ENCODE measurements at places on chromosomes 11 and 22.

- DNase-seq, result no peak
These were observed 139.8 kb downstream of the GRIK4 start for GRCh38 chr11:120651396-120651795.

GRCh38 chr11:41222236-41222635, 237.2 kb downstream of the LRRC4C start:
- DNase-seq, result no peak

DNA sequence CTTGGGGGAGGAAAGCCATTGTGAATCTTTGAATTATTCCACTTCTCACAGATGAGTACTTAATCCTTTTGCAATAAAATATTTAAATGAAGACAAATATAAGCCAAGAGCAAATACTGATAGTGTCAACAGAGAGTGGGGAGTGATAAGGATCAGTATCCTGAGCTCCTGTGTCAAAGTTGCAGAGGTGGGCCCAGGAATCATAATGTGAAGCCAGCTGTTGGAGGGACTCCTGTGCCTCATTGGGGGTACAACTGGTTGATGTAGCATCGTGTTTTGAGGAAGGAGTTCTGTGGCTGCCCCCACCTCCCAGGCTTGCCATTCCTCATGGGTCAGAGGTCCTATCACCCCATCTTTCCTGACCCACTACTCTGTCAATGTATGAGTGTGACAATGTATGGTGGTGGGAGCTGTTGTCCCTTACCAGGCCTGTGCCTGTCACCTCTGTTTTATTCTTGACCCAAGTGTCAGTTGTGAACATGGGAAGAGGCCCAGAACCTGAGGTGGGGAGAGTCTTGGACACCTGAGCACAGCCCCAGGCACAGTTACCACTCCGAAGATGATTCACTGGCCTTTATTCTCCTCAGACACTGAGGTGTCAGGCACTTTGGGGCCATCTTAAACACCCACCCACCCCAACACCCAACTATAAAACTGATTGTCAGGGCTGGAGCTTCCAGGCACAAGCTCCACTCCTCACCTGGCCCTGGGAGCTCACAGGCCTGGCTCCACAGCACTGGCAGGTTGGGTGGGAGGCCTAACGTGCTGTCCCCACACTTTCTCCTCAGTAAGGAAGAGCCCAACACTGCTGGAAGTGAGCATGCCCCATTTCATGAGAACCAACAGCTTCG, 38.4 kb downstream of the KCNQ1OT1 start:
- no peak for DNase-seq

GRCh38 chr11:31974366-31975136, 116.3 kb upstream of the RCN1 start:
- peak; percentile 73 for DNase-seq

- no peak for DNase-seq
These were observed 5.9 kb downstream of the ASCL2 start for GRCh38 chr11:2264366-2265053.

DNA sequence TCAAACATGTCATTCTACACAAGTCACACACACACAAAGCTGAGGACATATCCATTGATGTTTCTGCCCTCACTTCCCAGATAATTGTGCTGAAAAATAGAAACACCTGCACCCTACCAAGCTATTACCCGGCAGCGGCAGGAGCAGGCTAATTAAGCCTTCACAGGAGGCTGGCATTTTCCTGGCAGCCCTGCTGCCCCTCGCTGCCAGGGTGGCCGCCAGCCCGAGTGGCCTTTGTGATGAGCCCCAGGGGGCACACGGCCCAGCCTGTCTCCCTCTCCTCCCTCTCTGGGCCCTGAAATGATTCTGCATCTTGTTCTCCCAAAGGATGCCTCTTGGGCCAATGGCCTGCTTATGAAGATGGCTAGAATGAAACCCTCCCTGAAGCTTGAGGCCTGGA, 76.2 kb upstream of the TP53I11 start:
- no peak for DNase-seq

DNA sequence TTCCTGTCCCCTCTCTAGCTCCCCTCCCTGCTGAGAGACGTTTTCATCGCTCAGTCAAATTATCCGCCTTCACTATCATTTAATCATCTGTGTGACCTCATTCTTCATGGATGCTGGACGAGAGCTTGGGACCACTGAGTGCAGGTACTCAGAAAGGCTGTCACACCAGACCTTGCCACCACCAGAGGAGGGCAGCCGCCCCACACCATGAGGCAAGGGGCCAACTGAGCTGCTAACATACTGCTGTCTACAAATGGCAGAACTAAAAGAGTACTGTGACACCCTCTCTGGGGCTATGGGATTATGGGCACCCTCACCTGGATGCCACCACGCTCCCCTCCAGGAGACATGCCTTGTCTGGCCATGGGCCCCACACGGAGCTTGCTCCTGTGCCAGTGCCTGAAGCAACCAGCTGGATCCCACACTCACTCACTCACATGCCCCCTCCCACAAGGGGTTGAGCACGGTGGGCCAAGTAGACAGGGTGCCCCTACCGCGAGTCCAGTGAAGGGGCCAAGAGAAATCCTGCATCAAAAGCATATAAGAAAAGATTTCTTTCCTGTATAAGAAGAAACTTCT, 670.0 kb upstream of the CCDC90B start:
- DNase-seq, result no peak

GRCh38 chr11:31240340-31240904, 129.1 kb downstream of the DCDC1 start:
- DNase-seq, result no peak

DNA sequence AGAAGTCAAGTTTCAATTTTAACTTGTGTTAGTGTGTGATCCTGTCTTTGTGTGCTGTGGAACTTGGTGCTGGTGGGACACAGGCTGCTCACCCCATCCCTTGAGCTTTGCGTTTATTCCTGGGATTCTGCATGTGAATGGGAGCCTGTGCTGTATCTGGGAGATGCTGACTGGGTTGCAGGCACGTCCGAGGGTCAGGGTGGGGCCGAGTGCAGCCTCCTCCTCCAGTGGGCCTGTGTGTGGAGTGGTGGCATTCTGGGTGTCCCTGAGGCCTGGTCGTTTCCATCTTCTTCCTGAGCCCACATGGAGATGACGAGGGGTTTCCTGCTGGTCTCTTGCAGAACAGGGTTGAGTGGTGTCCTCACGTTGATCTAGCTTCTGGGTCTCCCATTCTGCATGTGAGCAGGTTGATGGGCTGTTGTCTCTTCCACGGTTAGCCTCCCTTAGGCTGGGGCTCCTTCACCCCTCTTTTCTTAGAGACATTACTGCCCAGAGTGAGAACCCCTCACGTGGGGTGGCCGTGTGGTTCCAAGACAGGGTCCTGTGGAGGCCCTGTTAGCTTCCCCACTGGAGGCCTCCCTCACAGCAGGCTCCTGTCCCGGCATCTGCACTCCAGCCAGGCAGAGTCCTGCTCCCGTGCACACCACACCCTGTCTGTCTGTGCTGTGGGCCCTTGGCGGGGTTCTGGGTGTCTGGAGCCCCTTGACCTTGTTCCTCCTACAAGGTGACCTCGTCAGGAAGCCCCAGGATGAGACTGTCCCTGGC, 4.9 kb downstream of the PTDSS2 start:
- DNase-seq, result no peak

GRCh38 chr11:103851166-103851651, 185.2 kb upstream of the DDI1 start:
- no peak for DNase-seq

DNA sequence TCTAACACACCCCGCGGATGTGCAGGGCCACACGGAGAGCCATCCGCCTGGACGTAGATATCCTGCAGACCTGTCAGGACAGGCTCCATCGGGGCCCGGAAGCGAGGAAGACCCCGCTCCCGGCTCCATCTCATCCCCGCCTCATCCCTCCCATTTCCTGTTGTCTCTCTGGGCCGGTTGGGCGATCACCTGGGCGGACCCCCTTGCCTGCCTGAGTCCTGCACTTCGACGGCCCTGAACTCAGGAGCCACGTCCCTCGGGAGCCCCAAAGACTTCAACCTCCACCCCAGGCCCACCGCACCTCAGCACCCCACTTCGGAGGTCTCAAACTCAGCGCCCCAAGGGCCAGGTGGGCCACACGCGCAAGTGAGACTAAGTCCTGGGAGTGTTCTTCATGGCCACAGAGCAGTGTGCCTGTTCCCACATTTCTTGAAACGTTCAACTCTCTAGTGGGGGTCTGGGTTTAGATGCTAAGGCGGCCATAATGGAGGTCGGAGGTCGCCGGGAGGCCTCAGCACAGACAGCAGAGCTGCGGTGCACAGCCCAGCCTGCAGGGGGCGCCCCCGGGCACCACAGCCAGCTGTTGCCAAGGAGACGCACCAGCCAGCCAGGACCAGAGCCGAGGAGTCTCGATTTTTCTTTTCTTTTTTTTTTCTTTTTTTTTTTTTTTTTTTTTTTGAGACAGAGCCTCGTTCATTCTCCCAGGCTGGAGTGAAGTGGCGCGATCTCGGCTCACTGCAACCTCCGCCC, 26.0 kb upstream of the FADD start:
- DNase-seq, result no peak

DNA sequence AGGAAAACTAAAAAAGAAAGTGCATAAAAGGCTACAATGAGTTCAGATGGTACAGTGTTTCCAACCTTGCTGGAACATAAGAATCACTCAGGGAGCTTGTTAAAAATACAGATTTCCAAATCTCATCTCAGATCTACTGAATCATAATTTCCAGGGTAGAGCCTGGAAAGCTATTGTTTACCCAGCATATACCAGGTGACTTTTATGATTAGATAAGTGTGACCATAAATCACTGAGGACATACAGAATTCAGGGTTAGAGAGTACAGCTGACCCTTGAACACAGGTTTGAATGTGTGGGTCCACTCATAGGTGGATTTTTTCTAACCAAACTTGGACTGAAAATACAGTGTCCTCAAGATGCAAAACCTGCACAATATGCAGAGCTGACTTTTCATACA, 11.9 kb downstream of the SAAL1 start:
- DNase-seq, result no peak

- DNase-seq, result no peak
These were observed 16.0 kb upstream of the TMPRSS4 start for GRCh38 chr11:118060869-118061268.

- no peak for DNase-seq
These were observed 281.1 kb downstream of the FAT3 start for GRCh38 chr11:92505689-92506088.

- no peak for DNase-seq
These were observed 3.8 kb upstream of the TMEM123 start for GRCh38 chr11:102456381-102456780.

DNA sequence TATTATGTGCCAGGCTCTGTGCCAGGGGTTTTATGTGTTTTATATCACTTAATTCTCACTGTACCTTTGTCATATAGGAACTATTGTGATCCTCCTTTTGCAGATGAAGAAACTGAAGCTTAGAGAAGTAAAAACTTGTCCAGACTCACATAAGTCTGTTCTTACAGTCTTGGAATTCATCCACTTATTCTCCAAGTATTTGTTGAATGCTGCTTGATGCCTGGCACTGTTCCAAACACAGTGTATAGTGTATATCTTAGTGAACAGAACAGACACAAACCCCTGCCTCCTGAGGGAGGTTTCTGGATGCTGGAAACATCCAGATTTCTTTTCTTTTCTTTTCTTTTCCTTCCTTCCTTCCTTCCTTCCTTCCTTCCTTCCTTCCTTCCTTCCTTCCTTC, 29.0 kb upstream of the FGF3 start:
- DNase-seq, result no peak

GRCh38 chr11:84870486-84870885, 756.7 kb downstream of the DLG2 start:
- DNase-seq, result no peak

DNA sequence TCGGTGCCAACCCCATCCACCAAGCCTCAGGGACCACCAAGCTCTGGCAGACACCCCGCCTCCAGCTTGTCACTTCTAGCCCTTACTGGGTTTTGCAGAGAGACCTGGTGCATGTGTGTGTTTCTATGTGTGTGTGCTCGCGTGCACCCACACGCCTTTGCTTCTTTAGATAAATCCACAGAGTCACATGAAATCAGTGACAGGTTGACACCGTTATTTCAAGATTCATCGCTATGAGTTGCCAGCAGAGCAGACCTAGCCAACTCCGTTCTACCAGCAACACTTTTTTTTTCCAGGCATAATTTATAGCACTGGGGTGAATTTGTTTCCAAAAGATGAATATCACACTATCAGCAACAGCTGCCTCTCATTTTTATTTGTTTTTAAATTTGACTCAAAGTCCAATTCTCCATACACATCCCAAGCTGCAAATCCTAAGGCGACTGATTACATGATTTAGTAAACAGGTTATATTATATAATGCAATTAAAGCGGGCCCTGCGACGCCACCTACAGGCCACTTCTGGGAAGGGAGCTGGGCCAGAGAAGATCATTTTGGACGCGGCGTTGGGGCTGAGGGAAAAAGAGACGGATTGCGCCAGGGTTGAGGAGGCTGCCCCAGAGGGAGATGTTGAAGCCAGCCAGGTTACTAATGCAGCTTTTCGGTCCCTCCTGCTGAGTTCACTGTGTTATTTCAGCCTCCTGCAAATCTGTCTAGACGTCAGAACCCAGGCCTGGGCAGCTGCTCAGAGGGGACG, 150.5 kb downstream of the FEZ1 start:
- DNase-seq, result peak; percentile 43

- DNase-seq, result no peak
These were observed 10.9 kb downstream of the PRRG4 start for GRCh38 chr11:32840587-32840986.

DNA sequence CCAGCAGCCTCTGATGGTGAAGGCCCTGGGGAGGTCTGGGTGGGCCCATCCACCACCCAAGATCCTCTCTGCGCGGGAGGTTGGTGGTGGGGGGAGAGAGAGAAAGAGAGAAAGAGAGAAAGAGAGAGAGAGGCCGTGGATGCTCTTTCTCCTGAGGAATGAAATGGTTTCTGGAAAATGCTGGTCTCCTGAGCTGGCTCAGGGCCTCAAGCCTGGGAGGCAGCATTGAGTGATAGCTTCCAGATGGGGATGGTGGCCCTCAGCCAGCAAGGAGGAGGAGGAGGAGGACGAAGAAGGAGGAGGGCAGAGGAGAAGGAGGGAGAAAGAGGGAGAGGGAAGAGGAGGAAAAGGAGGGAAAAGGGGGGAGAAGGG, 4.6 kb downstream of the TSPAN32 start:
- peak; percentile 37 for DNase-seq

- DNase-seq, result no peak
These were observed 69.2 kb downstream of the BLID start for GRCh38 chr11:122046846-122047245.

DNA sequence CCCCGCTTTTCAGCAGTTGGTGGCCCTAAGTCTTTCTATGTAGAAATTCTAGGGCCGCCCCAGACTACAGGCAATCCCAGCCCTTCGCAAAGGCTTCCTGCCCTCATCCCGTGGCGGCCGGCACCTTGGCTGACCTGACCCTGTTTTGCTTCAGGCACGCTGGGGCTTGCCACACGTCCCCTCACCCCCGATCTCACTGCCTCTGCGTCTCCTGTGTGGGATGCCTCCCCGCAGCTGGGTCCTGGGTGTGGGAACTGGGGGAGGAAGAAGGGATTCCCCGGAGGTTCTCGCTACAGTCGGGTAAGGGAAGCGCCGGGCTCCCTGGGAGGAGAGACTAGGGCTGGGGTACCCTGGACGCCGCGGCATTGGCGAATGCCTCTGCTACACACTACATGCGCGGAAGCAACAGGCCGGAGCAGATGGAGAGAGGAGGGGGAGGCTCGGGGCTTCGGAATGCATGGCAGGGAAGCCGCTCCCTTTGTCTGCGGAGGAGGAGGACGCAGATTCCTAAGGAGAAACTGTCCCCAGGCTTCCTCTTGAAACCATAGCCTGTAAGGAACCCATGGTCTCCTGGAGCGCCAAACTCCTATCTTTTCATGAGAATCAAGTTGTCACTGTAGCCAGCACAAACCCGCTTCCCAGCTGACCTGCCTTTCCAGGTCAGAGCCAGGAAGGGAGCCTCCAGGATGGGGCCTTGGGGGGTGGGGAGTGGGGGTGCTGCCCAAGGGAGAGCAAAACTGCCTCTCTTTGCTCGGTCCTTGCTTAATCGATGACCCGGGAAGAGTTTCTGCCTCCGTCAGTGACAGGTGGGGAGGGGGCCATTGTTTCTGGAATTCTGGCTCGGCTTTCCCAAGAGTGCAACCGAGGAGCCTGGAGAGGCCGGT, 1.4 kb downstream of the DTX4 start:
- no peak for DNase-seq
